Right ventricle myocardium superior (tissue), 1 donor: ENCODE measurements at places on chromosomes 13 and 19.

GRCh38 chr13:79405501-79405830 lies 589 bp downstream of the RBM26 start:
- DNase-seq = no peak

GRCh38 chr13:110458594-110459365 lies 102.7 kb downstream of the RAB20 start:
- DNase-seq = no peak

- DNase-seq = no peak
Observed at GRCh38 chr19:11257846-11258380, 4.4 kb downstream of the DOCK6 start.

GRCh38 chr19:58345558-58345957 lies 7.7 kb downstream of the A1BG start:
- no peak for DNase-seq

- no peak for DNase-seq
Observed at GRCh38 chr13:43297967-43298678, 274.7 kb downstream of the DNAJC15 start.

DNA sequence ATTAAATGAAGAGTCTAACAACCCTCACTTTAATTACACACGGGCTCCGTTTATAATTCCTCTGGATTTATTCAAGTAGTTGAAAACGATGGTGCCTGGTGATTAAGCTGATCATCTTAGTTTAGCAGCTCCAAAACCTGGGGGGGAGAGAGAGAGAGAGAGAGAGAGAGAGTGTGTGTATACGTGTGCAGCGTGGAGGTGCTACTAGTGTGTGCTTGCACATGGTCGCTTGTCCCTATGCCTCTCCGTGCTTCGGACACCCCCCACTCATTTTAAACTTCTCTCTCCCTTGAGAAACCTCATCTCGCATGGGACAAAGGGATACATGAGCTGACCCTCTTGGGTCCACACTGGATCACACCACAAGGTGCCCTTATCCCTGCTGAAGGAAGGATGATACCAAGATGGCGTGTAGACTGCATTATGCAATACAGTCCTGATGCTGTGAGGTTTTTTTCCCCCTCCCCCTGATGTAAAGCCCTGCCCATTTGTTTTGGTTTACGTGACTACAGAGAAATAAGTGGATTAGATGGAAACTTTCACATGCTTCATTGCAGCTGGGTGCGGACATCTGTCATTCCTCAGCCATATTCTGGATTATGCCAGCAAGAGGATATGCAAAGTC lies 320.8 kb downstream of the ZNF536 start:
- DNase-seq = no peak

GRCh38 chr13:51525567-51526167 lies 58.6 kb upstream of the WDFY2 start:
- no peak for DNase-seq

DNA sequence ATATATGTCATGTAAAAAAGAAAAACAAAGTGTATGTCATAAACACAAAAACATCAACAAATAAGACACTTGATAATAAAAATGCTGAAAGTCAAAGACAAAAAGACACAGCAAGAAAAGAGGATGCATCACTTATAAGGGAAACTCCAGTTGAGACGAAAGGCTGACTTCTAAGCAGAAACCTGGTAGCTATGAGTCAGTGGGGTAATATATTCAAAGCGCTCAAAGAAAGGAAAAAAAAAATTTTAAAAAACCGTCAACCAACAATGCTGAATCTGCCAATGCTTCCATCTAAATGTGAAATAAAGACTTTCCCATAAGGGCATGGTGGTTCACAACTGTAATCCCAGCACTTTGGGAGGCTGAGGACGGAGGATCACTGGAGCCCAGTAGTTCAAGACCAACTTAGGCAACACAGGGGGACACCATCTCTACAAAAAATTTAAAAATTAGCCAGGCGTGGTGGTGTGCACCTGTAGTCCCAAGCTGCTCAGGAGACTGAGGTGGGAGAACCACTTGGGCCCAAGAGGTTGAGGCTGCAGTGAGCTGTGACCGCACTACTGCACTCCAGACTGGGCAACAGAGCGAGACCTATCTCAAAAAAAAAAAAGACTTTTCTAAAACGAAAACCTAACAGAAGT lies 24.0 kb downstream of the USP12 start:
- no peak for DNase-seq

DNA sequence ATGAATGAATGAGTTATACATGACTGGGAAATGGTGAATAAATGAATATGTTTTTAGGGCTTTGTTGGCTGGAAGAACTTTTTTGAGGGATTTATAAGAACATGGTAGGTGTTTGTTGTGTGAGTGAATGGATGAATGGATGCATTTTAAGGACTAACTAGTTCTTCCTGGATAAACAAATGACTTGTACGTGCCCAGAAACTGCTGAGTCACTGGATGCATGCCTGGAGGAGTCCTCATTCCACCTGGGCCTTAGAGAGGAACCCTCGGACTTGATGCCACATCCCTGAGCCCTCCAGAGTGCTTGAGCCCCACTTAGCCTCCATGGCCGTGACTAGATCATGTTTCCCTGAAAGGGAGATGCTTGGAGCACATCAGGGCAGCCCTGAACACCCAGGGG lies 153.4 kb downstream of the DPF1 start:
- DNase-seq = no peak

DNA sequence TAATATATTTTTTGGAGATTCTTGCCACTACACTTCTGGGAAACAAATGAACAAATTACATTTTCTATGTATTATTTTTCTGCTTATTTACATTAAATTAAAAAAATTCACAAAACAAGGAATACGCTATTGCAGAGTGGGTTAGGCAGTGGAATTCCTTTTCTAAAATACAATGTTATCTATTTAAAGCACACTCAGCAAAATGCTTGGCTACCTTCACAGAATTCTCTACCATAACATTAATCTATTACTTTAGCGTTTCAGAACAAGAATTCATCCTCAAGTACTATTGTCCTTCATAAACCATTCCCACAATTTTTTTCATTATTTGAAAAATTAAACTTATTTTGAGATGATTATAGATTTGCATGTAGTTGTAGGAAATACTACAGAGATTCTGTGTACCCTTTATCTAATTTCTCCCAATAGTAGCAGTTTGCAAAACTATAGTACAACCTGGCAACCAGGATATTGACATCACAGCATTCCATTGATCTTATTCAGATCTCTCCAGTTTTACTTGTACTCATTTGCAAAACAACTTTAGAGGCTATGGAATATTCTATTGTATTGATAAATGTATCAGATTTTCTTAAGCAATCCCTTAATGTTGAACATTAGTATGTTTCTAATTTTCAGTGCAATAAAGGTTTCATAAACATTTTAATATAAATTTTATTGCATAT lies 120.9 kb downstream of the DLEU7 start:
- DNase-seq = no peak

DNA sequence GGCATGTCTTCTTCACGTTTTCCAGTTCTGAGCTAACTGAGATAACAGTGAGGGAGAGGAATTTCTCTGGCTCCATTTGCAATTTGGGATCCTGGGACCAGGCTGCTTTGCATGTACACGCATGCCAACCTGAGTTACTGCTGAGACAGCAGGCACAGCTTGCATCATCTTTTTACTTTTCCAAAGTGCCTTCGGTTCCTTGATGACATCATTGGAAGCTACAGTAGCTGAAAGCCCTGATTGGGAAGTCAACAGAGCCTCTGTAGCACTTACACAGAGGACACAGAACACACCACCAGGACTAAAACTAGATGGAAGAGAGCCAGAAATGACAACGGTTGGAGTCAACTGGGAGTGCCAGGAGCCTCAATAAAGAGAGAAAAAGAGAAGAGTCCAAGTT lies 399.1 kb upstream of the GPC6 start:
- no peak for DNase-seq

DNA sequence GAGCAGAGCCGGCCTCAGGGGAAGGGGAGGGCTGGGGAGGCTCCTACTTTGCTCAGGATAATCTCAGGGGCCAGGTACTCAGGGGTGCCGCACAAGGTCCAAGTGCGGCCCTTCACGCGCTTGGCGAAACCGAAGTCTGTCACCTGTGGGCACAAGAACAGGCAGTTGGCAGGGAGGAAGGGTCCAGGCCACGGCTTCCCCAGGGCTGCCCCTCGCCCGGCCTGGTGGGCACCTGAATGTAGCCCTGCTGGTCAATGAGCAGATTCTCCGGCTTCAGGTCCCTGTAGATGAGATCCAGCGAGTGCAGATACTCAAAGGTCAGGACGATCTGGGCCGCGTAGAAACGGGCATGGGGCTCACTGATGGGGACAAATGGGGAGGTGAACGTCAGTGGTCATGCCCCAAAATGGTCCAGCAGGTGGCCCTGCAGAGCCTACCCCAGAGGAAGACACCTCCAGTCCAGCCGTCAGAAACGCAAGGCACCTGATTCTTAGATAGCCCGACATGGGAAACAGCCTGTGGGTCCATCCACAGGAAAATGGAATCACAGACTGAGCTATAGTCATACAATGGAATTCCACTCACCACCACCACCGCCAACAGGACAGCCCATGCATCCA lies 7.1 kb upstream of the SAMD1 start:
- DNase-seq = no peak

DNA sequence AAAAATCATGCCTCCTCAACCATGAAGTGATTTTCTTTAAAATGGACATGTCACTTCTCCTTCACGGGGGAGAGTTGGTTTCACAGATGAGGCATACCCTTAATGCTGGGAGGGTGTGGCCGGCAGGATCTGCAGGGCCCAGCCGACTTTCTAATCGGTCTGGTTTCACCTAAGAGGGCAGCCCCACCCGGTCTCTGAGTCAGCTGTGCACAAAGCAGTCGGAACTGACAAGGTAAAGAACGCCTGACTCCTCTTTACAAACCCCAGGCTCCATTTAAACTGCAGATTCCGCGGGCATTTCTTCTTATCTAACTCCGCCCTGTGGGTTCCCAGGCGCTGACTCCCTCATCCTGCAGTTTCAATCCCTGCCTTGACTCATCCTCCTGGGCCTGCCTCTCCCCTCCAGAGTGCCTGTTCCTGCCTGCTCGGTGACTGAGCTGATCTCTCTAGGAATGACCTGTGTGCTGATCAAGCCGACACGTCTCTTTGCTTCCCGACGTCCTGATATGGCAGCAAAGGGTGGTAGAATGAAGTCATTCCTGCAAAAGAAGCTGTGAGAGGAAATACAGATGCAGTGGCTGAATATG lies 63.4 kb downstream of the EFNB2 start:
- DNase-seq = no peak

DNA sequence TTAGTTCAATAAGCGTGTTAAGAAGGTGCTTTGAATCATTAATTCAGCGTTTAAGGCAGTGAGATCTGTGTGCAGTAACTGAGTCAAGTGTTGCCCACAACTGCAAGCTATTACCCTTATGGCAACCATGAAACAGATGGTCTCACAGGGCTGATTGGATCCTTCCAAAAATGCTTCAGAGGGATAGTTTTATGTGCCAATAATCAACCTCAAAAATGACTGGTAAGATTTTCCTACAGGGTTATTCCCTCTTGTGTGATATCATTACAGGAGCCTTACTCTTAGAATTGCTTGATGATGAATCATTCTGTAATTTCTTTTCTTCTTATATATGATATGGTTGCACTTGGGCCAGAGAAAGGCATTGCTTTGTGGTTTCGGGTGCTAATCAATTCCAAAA lies 1299.2 kb upstream of the ATXN8OS start:
- no peak for DNase-seq

- no peak for DNase-seq
Observed at GRCh38 chr13:44244288-44244687, 129.3 kb upstream of the SERP2 start.

- no peak for DNase-seq
Observed at GRCh38 chr19:16851031-16851712, 22.0 kb downstream of the SIN3B start.

- peak; percentile 93 for DNase-seq
Observed at GRCh38 chr19:18450931-18451836, 13.3 kb upstream of the ISYNA1 start.

- DNase-seq = no peak
Observed at GRCh38 chr19:45528744-45529419, 21.6 kb downstream of the VASP start.

- no peak for DNase-seq
Observed at GRCh38 chr13:41608839-41609177, 151.5 kb downstream of the RGCC start.

DNA sequence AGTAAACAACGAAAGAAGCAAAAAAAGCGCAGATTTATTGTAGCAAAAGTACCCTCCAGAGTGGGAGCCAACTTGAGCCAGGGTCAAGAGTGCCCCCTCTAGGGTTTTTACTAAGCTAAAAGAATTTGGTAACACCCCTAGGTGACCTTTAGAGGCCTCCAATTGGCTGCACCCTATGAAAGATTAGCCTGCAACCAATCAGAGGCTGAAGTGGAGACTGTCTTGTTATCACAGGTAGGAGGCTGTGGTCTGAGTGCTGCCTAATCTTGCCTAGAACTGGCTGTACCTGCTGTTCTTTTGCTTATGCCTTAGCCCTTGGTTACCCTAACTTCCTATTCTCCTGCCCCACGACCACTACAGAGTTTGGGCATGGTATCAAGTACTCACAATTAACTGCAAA lies 38.3 kb downstream of the ANKRD10 start:
- DNase-seq = no peak

DNA sequence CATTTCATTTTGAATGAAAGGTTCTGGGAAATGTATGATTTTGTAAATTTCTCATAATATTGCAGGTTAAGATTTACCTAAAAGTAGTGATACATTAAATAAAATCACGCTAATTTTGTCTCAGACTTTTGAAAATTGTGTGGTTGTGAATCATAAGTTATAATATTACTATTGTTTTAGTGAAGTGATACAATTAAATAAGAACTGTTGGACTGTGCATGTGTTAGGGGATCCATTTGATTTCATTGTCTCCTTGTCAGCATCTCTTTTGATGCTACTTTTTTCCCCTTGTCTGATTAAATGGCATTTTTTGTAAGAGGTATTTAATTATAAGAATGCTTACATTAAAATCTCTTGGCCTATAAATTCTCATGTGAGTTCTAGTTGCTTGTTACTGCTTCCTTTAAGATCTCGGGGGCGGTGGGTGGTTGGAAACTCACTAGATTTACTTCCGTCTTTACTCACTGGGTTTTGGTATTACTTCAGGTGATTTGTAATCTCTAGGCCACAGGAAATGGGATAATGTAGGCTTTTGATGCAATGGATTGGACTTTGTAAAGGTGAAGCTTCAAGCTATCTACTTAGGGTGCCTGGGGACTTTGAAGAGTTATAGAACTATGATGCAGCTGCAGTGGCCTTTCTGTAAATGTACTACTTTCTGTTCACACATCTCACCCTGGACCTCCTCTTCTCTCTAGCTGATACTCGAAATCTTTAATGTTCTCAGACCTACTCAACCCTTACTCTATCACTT lies 66.5 kb downstream of the PAN3 start:
- DNase-seq = no peak
